ENCODE measurements at places on chromosomes 4 and X. TPM values are rescaled to one million over a fixed set of nuclear protein-coding genes. Genes with fewer than 3 reads are reported as not detected.

The STOX2 gene
- 7.3 TPM for total RNA-seq

The GPC3 gene
- total RNA-seq = 271 TPM

The NUDT10 gene
- total RNA-seq = 1.3 TPM

The CTAG1A gene
- not detected for total RNA-seq

The ADH1C gene
- 9.4 TPM for total RNA-seq

The CSAG1 gene
- not detected for total RNA-seq

The LRCH2 gene
- total RNA-seq = 4.0 TPM

The FAM241A gene
- 1.9 TPM for total RNA-seq

DNA sequence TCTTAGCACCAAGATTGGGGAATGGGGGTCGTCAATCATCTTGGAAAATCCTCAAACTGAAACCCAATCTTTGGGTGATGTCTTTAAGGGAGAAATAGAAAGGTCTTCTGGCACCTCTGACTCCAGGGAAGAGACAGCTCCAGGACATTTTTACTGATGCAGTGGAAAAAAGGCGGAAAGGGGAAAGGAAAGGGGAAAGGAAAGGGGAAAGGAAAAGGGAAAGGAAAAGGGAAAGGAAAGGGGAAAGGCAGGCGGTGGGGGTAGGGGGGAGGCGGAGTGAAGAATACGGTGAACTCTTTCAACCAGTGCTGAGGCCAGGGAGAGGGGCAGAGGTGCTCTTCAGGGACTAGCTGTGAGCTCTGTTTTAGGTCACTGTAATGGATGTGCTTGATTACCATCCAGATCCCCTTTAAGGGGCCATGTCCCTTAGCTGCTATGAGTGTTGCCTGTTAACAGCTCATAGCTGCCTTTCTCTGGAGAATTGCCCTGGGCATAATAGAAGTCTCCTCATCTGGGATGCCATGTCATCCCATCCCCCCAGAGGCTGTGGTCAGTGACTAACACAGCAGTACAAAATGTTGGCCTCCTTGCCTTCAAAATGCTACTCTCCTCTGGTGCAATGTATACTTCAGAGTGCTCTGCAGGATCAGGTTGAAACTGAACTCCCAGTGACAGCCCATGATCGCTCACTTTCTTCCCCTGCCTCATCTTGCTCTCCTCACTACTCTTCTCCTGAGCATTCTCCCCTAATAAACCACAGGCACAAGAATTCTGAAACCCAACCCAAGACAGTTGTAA, 92.4 kb upstream of the AP1S2 start:
- no peak overlapping the region for H3K27ac ChIP-seq
- DNase-seq = no peak
- no peaks in the 10 kb centered on the region for H3K36me3 ChIP-seq
- peaks cover 30% of the 10 kb centered on the region for H3K27me3 ChIP-seq
- no peaks in the 10 kb centered on the region for H3K4me1 ChIP-seq

- H3K4me1 ChIP-seq = no peaks in the 10 kb centered on the region
- peak; percentile 30 for DNase-seq
- H3K4me3 ChIP-seq = no peak overlapping the region
- H3K27ac ChIP-seq = no peak overlapping the region
- H3K27me3 ChIP-seq = peaks cover 16% of the 10 kb centered on the region
Observed at GRCh38 chrX:45806410-45807121, 605.9 kb upstream of the DIPK2B start.

DNA sequence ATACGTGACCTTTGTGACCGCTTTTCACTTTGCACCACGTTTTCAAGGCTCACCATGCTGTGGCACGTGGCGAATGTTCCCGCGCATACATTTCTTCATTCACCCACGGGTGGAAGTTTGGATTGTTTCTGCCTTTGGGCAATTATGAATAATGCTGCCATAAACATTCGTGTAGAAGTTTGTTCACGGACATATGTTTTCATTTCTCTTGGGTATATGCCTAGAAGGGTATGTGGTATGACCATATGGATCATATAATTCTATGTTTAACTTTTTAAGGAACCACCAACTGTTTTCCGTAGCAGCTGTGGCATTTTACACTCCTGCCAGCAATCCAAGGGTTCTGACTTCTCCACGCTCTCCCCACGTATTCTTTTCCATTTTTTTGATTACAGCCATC, 60.9 kb upstream of the MXD4 start:
- H3K36me3 ChIP-seq = no peaks in the 10 kb centered on the region
- no peaks in the 10 kb centered on the region for H3K4me1 ChIP-seq
- no peaks in the 10 kb centered on the region for H3K27me3 ChIP-seq
- no peak overlapping the region for H3K27ac ChIP-seq

- H3K27ac ChIP-seq = no peak overlapping the region
- no peaks in the 10 kb centered on the region for H3K27me3 ChIP-seq
Observed at GRCh38 chr4:141851246-141851891, 215.0 kb downstream of the IL15 start.

GRCh38 chrX:112753116-112753515, 73.4 kb upstream of the LHFPL1 start:
- H3K36me3 ChIP-seq = no peaks in the 10 kb centered on the region
- peaks cover 8% of the 10 kb centered on the region for H3K27me3 ChIP-seq
- H3K4me3 ChIP-seq = no peak overlapping the region
- H3K4me1 ChIP-seq = no peaks in the 10 kb centered on the region
- DNase-seq = no peak

GRCh38 chr4:124372916-124373315, 339.6 kb downstream of the ANKRD50 start:
- DNase-seq = no peak
- H3K27me3 ChIP-seq = no peaks in the 10 kb centered on the region
- no peaks in the 10 kb centered on the region for H3K36me3 ChIP-seq
- no peaks in the 10 kb centered on the region for H3K4me1 ChIP-seq

DNA sequence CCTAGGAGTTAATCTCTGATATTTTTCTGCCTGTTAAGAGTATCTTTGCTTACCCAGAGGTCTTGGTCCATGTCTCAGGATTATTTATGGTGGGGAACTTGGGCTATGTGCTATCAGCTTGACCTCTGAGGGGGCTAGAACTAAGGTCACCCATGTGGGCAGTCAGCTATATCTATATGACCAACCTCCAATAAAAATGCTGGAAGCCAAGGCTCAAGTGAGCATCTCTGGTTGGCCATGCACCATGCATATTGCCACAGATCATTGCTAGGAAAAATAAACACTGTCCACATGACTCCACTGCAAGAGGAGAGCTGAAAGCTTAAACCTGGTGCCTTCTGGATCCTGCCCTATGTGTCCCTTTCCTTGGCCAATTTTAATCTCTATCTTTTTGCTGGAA, 196.5 kb upstream of the SLC7A11 start:
- H3K27me3 ChIP-seq = no peaks in the 10 kb centered on the region
- no peaks in the 10 kb centered on the region for H3K36me3 ChIP-seq
- H3K4me1 ChIP-seq = no peaks in the 10 kb centered on the region

DNA sequence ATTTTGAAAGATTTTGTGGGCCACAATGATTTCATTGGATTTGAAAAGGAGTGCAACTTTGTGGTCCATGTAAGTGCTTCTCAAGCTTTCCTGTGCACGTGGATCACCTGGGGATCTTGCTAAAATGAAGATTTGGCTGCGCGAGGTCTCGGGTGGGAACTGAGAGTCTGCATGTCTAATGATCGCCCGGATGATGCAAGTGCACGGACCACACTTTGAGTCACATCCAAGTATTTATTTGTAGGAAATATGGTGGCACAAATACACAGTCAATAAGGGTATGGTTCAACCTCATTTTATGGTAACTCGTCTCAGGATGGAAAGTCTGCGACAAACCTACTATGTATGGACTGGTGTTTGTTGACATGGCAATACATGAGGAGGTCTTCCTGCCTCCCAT, 899 bp downstream of the BMX start:
- H3K4me3 ChIP-seq = no peak overlapping the region
- DNase-seq = no peak
- H3K27ac ChIP-seq = no peak overlapping the region

DNA sequence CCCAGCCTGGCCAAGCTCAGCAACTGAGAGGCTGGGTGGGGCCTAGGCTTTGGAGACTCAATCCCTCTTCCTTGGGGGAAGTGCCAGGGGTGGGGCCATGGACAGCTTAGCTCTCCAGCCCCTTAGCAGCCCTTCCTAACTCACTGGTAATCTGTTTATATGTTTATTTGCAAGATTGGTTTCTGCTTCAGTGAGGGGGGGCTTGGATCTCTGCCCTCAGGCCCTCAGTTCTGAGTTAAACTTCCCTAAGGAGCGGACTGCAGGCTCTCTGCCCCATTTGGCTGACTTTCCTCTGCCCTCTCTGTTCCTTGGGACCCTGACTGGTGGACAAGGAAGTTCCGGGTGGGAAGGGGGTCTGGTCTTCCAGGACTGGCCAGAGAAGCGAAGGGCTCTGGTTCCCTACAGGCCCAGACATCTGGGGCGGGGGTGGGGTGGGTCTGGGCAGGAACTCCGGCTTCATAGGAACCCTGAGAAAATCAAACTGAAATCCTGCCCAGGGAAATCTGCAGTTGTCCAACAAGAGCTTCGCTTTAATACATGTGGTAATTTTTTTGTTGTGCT, 51.4 kb downstream of the NALF2 start:
- peak overlapping the region; percentile 81 for H3K27ac ChIP-seq
- no peaks in the 10 kb centered on the region for H3K36me3 ChIP-seq

DNA sequence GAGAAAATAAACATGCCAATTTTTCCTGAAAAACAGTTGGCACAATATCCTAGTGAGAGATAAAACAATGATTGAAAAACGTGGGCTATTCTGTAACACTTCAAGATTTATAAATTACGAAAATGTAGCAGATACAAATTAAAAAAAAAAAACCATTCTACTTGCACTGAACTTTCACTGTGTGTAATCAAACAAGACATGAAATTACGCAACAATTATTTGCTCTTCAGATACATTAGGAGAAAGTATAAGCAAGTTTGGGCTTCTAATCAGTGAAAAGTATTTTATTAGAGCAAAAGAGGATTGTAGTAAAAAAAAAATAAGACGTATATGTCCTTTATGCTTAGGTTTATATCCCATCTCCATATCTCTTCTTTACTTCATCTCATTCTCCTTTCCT, 320.4 kb downstream of the SPOCK3 start:
- H3K27ac ChIP-seq = no peak overlapping the region
- no peak overlapping the region for H3K4me3 ChIP-seq
- no peaks in the 10 kb centered on the region for H3K4me1 ChIP-seq
- H3K27me3 ChIP-seq = no peaks in the 10 kb centered on the region
- H3K36me3 ChIP-seq = no peaks in the 10 kb centered on the region

- H3K4me3 ChIP-seq = no peak overlapping the region
- H3K36me3 ChIP-seq = no peaks in the 10 kb centered on the region
- no peak for DNase-seq
- H3K27ac ChIP-seq = no peak overlapping the region
Observed at GRCh38 chr4:173459857-173460256, 60.9 kb upstream of the SCRG1 start.

GRCh38 chr4:151624626-151625565, 135.9 kb downstream of the GATB start:
- H3K4me1 ChIP-seq = peaks cover 2% of the 10 kb centered on the region
- no peak overlapping the region for H3K27ac ChIP-seq
- H3K4me3 ChIP-seq = no peak overlapping the region
- H3K36me3 ChIP-seq = no peaks in the 10 kb centered on the region

GRCh38 chr4:19544446-19545125, 707.1 kb upstream of the SLIT2 start:
- H3K4me3 ChIP-seq = no peak overlapping the region
- H3K27me3 ChIP-seq = no peaks in the 10 kb centered on the region
- DNase-seq = no peak
- H3K4me1 ChIP-seq = no peaks in the 10 kb centered on the region

DNA sequence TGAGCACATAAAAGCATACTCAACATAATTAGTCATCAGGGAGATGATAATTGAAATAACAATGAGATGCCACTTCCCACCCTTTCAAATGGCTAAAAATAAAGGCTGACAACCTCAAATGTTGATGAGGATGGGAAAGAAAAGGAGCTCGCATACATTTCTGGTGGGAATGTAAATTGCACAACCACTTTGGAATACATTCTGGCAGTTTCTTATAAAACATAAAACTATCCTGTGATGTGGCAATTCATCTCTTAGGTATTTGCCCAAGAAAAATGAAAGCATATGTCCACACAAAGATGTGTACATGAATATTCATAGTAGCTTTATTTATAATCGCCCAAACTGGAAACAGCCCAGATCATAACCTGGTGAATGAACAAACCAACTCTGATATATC, 687 bp upstream of the ZNF275 start:
- no peak overlapping the region for H3K4me3 ChIP-seq
- no peak for DNase-seq
- no peak overlapping the region for H3K27ac ChIP-seq
- peaks cover 4% of the 10 kb centered on the region for H3K27me3 ChIP-seq

- no peak for DNase-seq
- no peaks in the 10 kb centered on the region for H3K27me3 ChIP-seq
- no peaks in the 10 kb centered on the region for H3K4me1 ChIP-seq
- H3K27ac ChIP-seq = no peak overlapping the region
- no peak overlapping the region for H3K4me3 ChIP-seq
Observed at GRCh38 chr4:93648258-93648657, 180.3 kb upstream of the ATOH1 start.

DNA sequence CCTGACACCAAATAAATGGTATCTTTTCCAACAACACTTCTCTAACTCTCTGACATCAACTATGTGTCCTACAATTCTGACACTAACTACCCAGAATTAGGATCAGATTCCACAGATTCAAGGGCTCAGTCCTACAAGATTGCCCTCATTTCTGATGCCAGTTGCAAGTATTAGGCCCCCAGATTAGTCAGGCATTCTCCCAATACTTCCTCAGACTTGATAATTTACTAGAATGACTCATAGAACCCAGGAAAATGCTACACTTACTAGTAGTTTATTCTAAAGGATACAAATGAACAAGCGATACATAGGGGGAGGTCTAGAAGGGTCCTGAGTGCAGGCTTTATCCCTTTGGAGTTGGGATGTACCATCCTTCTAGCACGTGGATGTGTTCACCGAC, 8.5 kb downstream of the TIGD2 start:
- no peak overlapping the region for H3K4me3 ChIP-seq
- H3K36me3 ChIP-seq = no peaks in the 10 kb centered on the region
- no peak for DNase-seq
- no peaks in the 10 kb centered on the region for H3K4me1 ChIP-seq
- no peaks in the 10 kb centered on the region for H3K27me3 ChIP-seq

DNA sequence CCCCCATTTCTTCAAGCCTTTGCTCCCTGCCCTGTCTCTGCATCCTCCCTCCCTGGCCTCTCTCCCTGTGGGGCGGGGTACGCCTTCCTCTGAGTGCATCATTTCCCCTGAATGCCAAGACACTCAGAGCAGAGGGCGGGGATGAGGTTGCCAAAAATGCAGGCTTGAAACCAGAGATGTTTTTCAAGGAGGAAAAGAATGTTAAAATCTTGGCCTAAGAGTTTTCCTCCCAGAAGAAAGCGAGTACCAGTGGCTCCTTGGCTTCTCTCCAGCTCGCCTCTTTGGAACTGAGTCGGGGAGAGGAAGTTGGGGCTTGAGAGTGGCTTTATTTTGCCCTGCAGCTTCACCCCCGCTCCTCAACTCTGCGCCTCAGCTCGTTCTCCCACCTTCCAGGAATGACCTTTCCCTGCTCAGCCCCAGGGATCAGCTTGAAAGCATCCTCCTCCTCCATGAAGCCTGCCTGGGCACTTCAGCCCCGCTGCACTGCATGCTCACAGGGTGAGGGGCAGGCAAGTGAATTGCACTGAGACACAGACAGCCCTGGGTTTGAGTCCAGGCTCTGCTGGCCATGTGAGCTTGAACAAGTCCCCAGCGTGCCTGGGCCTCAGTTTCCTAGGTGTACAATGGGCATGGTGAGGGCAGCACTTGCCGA, 57.5 kb upstream of the SORCS2 start:
- peaks cover 36% of the 10 kb centered on the region for H3K4me1 ChIP-seq
- peak overlapping the region; percentile 51 for H3K27ac ChIP-seq
- H3K27me3 ChIP-seq = peaks cover 4% of the 10 kb centered on the region
- no peak overlapping the region for H3K4me3 ChIP-seq
- peak; percentile 94 for DNase-seq
